ENCODE measurements at places on chromosomes 6 and 20.

DNA sequence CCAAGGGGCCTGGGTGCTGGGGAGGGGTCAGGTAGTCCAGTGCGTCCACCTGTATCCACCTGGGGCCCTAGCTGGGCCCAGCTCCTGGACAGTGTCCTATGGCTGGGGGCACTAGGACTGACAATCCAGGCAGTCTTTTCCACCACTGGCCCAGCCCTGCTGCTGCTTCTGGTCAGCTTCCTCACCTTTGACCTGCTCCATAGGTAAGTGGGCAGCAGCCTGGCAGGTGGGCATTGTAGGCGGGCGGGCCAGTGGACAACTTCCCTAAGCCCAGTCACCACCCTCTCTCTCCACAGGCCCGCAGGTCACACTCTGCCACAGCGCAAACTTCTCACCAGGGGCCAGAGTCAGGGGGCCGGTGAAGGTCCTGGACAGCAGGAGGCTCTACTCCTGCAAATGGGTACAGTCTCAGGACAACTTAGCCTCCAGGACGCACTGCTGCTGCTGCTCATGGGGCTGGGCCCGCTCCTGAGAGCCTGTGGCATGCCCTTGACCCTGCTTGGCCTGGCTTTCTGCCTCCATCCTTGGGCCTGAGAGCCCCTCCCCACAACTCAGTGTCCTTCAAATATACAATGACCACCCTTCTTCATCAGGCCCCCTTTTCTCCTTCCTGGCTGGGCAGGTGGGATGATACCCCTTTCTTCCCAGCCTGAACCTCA is 584 bp downstream of the C20orf141 start:
- no peak for DNase-seq

- DNase-seq: peak; percentile 21
Measured at GRCh38 chr6:41763470-41763869, 16.2 kb downstream of the FRS3 start.

DNA sequence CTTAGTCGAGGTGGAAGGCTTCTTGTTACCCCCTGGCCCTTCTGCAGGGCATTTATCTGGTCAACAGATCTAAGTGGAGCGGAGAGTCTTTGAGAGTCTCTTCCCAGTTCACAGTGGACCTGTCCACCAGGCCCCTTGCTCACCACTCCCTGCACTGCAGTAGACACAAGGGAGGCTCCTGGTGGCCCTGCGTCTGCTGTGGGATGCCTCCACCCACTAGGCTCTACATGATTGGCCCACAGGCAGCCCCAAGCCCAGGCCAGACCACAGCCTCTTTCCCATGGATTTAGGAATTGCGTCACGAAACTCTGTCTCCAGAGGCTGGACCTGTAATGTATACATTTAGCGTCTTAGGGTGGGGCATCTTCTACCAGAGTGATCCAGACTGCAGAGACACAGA is 28.4 kb downstream of the TBC1D7 start:
- DNase-seq: no peak

- peak; percentile 86 for DNase-seq
Measured at GRCh38 chr6:15901141-15902115, 227.5 kb upstream of the MYLIP start.

- DNase-seq: no peak
Measured at GRCh38 chr20:47455133-47456040, 46.3 kb upstream of the NCOA3 start.

- DNase-seq: no peak
Measured at GRCh38 chr20:62760471-62760855, 35.8 kb upstream of the MRGBP start.

DNA sequence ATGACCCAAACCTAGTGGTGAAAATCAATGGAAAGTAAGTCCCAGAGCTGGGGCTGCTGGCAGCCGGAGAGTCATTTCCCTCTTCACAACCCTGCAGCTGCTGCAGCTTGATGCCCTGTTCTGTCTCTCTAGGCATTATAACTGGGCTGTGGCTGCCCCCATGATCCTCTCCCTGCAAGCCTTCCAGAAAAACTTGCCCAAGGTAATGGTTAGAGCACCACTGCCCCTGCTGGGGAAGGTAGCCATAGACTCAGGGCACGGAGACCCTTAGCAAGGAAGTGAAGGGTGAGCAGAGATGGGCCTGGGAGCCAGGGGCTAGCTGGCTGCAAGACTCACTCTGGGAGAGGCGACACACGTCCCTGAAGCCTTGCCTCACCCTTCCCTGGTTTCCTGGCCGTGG is 12.0 kb downstream of the LPIN3 start:
- no peak for DNase-seq

GRCh38 chr20:8432435-8433148 is 300.5 kb downstream of the PLCB1 start:
- no peak for DNase-seq

DNA sequence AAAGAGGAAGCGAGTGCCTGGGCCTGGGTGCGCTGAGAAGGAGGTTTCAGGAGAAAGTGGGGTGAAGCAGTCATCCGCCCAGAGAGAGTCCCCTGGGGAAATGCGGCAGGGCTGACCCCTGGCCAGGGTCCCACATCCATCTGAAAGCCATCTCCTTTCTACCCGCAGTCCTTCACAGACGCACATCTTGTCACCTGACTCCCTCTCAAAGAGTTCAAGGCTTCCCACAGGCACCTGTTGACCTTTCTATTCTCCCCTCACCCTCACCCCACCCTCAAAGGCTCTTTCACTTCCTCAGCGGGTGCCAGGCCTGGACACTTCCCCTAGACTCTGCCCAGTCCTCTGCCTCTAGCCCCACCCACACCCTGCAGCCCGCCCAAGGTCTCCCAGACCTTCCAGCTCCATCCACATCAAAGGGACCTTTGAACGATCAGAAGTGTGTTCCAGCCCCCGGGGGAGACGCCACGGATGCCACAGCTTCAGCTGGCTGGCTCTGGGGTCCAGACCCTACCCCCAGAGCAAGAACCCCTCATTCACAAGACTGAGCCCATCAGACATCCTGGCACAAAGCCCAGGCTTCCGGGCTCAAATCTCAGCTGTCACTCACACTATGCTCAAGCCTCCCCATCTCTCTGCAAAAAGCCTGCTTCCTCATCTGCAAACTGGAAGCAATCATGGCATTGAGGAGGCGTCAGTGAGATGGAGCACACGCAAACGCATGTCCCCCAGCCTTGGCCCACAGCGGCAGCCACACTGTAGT is 2.1 kb downstream of the CTSZ start:
- DNase-seq: peak; percentile 60

- DNase-seq: no peak
Measured at GRCh38 chr6:14863902-14864850, 381.7 kb upstream of the JARID2 start.

DNA sequence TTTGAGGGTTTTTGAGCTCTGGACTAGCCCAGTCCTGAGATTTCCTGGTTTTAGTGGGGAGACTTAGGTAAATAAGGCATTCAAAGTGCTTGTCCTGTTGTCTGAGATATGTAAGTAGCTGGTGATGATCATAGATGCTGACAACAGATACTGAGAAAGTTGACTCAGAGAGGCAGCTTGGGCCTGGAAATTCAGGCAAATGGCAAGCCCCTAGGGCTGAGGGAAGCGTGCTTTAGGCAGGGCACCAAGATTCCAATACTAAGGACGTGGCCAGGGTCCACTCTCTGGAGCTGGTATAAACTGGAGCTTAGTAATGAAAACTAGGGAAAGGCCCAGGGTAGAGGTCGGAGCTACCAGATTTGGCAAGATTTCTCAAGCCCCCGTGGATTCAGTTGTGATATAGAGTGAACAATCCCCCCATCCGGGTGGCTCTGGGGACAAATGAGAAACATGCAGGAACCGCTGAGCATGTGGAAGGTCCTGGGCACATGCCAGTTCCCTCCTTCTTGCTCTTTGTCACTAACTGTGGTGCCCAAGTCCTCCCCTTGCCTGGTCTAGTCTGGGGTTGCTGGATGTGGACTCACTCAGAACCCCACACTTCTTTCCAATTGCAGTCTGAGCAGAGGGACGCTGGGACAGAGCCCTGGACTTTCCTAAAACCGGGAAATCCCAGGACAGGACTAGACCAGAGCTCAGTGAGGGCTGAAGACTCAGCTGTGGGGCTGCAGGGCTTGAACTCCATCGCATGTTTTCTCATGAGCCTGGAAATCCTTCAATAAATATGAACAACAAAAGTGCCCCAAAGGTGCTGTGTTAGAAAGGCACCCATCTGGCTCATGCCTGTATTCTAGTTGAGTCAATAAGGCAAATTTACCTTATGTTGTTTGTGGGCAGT is 10.3 kb downstream of the SLC22A3 start:
- peak; percentile 71 for DNase-seq

DNA sequence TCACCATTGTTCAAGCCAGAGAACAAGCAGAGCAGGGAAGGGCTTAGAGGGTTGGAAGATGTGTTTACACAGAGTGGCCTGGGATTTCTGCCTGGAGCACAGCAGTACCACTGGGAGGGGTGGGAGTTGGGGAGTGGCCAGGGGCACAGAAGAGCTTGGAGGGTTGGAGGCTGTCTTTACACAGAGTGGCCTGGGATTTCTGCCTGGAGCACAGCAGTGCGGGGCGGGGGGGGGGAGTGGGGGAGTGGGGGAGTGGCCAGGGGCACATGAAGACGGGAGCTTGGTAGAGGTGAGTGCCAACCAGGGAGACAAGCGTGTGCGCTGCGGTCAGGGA is 50.9 kb downstream of the WDR27 start:
- no peak for DNase-seq

DNA sequence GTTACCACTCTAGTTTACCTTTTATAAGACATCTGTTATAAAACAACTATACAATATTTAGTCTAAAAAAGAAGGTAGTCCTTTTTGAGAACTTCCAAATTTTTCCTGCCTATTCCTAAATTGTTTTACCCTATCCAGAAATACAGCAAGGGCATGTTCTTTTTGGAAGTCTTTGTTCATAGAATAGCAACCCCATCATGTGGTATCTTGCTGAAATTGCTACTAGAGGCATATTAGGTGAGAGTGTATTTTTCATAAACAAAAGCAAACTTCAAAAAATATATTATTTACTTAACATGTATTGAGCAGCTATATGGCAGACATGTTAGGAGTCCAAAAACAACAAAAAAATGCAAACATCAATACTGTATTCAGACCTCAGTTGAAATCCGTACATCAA is 371.8 kb upstream of the NRSN1 start:
- DNase-seq: no peak

GRCh38 chr6:108609276-108609769 is 48.6 kb downstream of the FOXO3 start:
- peak; percentile 88 for DNase-seq

GRCh38 chr20:52895235-52895634 is 76.9 kb upstream of the TSHZ2 start:
- no peak for DNase-seq

GRCh38 chr6:144602523-144603180 is 317.5 kb downstream of the UTRN start:
- no peak for DNase-seq

DNA sequence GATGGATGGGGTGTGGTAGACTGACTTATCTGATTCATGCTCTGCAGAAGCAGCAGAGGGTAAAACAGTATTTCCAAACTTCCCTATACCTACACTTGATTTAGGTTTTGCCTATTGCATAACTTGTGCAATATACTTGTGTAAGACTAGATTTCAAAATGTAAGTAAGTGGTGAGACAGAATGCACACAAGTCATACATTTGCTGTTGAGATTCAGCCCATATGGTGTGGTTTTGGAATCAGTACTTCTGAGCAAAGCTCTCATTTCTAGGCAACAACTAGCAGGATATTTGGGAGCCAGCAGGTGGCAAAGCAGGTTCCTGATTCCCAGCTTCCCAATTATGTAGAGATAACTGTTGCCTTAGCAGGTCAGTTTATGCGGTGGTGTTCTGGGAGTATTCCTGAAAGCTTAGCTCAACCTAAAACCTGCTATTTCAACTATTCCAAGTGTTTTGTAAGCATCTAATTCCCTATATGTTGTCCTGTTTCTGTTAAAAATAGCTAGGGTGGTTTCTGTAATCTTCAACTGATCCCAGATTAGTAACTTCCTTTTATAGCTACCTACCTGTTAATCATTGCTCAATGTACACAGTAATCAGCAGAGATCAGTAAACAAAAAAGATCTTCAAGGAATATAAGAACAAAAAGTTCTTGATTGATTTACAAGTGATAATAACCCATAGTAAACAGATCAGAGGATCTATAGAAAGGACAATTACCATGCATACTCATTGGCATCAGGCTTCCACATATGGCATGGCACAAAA is 8.5 kb upstream of the FABP7 start:
- DNase-seq: no peak

- peak; percentile 77 for DNase-seq
Measured at GRCh38 chr20:62143957-62144825, 622 bp downstream of the SS18L1 start.

- no peak for DNase-seq
Measured at GRCh38 chr6:66851930-66852329, 1144.9 kb upstream of the EYS start.

GRCh38 chr6:43604174-43604573 is 24.9 kb downstream of the GTPBP2 start:
- peak; percentile 61 for DNase-seq

GRCh38 chr20:46642265-46642968 is 8.8 kb downstream of the SLC13A3 start:
- no peak for DNase-seq

GRCh38 chr20:19473922-19474286 is 261.5 kb downstream of the SLC24A3 start:
- no peak for DNase-seq

DNA sequence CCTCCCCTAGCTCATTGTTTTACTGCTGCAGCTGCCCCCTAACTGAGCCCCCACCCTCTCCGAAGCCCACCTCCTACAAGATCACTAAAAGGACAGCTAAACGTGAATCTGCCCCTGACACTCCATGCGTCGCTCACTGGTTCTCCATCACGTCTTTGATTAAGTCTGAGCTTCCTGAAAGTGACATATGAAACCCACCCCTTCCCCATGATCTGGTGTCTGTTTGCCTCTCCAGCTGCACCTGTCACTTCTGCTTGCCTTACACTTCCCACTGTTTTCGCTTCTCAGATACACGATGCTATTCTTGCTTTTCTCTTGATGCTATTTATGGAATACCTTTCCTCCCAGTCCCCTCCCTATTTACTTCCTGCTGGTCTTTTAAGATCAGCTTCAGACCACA is 8.0 kb upstream of the PERP start:
- DNase-seq: no peak

GRCh38 chr20:58569241-58570125 is 54.3 kb upstream of the APCDD1L start:
- DNase-seq: no peak

DNA sequence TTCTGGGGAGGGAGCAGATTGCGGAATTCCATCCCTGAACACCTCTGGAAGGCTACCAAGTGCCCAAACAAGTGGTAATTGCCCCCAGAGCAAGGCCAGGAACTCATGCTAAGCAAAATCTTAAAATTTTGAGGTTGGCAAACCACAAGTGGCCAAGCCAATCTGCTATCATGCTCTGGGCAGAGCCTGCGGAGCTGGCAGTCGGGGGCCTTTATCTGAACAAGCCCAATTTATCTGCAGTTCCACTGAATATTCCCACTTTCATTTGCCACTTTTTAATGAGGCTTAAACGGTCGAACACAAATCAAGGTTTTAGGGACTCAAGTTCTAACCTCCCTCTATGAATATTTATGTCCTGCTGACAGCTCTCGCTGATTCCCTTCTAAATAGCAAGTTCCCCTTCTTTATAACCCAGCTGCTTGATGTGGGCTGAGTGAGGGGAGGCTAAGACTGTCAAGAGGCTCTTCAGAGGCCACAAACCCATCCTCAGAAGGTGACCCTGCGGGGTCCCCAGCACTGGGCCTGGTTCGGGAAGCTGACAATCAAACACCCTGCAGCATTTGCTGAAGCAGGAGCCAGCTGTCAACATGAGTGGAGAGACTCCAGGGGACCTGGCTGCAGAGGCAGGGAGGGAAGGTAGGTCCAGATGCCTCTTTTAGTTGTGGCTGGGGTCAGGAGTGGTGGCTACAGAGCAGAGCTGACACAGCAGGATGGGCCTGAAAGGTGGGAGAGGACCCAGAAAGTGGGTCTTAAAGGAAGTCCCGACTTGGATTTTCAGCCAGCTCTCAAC is 11.9 kb downstream of the CCDC167 start:
- no peak for DNase-seq

Measured in RPMI7951 (cell line).